ENCODE measurements at places on chromosomes 7 and 10. TPM values are rescaled to one million over a fixed set of nuclear protein-coding genes. Genes with fewer than 3 reads are reported as not detected.
A peak's percentile ranks its signal among the peaks of the same experiment; 100 is the strongest.

- DNase-seq: no peak
These were observed 55.2 kb upstream of the TNRC18 start for GRCh38 chr7:5478568-5479430.

GRCh38 chr7:13628239-13629001, 361.0 kb downstream of the ETV1 start:
- DNase-seq: no peak

GRCh38 chr7:29230871-29231345, 36.3 kb downstream of the CHN2 start:
- no peak for DNase-seq

GRCh38 chr7:36440880-36441279, 51.2 kb downstream of the ANLN start:
- no peak for DNase-seq

DNA sequence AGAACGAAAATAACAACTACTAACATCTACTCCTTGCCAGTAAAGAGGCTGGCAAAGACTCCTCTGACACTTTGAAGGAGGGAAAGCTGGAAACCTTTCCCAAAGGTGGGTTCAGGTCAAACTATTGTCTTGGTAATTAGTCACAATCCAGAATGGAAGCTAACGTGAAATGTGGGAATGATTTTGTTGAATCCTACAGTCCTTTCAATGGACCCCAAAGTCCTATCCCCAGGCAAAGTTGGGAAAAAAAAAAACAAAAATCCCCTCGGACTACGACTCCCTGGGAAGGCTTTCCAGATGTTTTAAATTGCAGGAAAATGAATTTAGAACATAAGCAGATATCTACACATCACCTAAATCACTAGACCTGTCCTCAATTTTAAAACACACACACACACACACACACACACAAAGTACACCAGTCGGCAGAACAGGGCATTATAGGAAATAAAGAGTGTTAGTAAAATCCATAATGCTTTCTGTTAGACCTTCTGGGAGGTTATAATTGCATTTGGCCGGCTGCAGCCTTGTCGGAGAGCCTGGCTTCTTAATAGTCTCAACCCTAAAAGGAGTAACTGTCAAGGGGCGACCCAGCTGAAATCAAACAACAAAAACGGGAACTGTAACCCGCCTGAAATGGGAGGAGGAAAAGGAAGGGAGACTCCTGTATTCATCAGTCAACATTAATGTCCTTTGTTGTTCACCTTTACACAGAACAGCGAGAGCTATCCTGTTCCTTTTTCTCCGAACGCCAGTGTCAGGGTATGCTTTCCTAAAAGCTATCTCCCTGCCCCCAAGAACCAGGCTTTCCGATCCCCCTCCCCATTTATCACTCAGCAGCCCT, 1.5 kb downstream of the DOCK4 start:
- DNase-seq: no peak

Gene MYOF
- 76.2 TPM for total RNA-seq

DNA sequence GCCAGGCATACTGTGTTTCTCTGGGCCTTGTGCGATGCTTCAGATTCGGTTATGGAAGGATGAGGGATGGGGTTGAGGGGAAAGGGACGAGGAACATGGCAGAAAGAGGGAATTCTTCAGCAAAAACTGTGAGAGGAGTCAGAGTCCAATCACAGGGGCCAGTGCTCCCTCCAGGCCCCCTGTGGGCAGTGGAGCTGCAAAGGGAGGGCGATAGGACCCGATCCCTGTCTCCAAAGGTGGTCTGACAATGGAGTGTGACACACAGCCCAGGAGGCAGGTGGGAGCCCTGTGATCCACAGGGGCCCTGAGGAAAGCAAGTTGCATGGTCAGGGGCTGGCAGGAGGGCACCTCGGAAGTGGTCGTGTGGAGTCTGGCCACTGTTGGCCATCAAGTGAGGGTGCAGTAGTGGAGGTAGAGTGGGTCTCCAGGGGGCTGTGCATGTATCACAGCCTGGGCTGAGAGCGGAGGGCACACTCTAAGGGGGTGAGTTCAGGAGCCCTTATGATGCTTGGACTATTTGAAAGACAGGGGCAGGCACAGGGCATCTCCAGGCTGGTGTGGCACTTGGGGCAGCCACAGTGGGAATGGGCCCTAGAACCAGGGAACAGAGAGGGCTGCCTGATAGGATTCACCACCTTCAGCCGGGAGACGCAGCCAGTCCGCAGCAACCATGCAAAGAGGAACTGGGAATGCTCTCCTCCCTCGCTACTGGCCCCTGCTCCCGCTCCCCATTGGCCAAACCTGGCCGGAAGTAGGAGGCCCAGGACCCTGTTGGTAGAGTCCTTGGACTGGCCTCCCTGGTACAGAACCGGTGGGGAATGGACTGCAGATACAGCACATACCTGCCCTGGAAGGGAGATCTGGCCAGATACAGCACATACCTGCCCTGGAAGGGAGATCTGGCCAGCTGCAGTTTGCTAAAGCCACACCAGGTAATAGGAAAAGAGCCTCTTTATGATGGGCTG, 115.9 kb downstream of the ADCY1 start:
- DNase-seq: peak; percentile 31

GRCh38 chr7:101814081-101814990, 3.1 kb upstream of the CUX1 start:
- DNase-seq: peak; percentile 77

DNA sequence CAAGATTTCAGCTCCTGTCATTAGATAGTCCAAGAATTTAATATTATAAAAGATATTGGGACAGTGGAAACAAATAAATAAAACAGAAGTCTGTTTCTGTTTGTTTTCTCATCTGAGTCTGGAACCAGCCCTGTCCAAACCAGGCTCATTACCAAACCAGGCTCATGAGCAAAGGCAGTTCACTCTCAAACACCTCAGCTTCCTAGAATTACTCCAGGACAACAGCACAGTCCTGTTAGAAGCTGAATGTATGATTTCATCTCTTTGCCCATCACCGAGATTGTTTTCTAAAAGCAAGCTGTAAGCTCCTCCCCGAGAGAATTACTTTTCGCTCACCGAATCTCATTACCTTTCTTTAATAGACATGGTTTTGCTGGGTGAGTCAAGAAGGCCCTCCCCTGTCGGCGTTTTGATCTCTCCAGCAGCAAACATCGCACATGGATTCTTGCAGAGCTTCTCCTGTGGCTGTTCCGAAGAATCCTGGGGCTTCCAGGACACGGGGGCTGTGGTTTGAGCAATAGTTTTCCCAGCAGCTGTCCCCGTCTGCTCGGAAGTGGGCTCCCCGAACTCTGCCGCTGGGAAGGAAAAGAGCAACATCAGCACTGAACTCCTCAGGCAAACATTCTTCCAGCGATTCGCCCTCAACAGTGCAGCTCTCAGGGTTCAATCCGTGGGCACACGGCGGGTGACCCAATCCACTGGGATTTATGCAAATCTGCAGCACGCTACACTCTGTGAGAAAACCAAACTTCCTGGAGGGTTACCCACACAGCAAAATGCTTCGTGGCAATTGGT, 112.5 kb downstream of the SVIL start:
- no peak for DNase-seq

DNA sequence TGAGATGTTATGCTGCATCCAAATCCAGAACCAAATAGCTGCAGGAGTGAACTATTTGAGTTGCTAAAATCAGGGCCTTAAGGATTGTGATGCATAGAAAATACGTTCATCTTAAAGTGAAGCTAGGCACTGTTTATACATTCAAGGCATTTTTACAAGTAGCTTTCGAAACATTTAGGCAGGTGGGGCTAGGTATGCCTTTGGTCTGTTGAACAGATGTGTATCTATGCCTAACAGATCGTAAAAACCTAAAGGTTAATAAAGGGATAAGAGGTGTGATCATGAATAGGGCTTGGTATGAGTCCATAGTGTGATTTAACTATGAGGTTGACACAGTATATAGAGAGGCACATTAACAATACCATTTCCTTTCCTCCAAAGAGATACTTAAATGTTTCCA, 262.5 kb downstream of the SEMA3D start:
- DNase-seq: no peak

DNA sequence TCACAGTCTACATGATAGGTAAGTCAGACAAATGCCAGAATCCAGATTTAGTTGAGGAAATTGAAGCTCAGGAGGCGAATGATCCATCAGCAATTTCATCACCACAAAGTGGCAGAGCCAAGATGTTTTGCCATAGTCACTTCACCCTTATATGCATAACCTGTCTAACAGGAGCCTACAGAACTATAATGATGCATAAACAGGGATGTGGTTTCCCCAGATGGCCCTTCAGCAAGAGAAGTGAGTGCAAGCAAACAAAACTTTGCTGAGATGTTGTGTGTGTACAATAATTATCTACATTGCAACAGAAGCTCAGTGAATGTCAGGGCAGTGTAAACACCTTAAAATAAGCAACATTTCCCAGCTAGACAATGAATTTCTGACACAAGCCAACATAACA, 28.6 kb downstream of the PON3 start:
- DNase-seq: no peak

Gene NEUROD6
- total RNA-seq: not detected

- DNase-seq: no peak
These were observed 9.1 kb upstream of the SSBP1 start for GRCh38 chr7:141729020-141729419.

Gene CYP2W1
- total RNA-seq: 1.6 TPM

Gene CEP55
- 0.62 TPM for total RNA-seq

Gene BEND7
- total RNA-seq: 28.6 TPM

- DNase-seq: no peak
These were observed 42.6 kb upstream of the MYL10 start for GRCh38 chr7:101671371-101672356.

- no peak for DNase-seq
These were observed 57.6 kb downstream of the VCL start for GRCh38 chr10:74055383-74056049.

- no peak for DNase-seq
These were observed 284.7 kb downstream of the CAMK1D start for GRCh38 chr10:12633776-12634620.

GRCh38 chr10:122514045-122514840, 46.3 kb upstream of the DMBT1 start:
- no peak for DNase-seq
